Smooth muscle cell of trachea (primary cell): ENCODE measurements at places on chromosomes 5 and 9. TPM values are rescaled to one million over a fixed set of nuclear protein-coding genes. Genes with fewer than 3 reads are reported as not detected.

The RAI14 gene
- total RNA-seq, result 107 and 176 TPM in 2 replicates

The ZNF608 gene
- total RNA-seq, result 13.4 and 17.3 TPM in 2 replicates

The SLC6A19 gene
- total RNA-seq, result not detected in 2 replicates

The MAN1B1 gene
- total RNA-seq, result 91.3 and 113 TPM in 2 replicates

The LYSMD3 gene
- 13.6 and 23.0 TPM in 2 replicates for total RNA-seq

The PDGFRB gene
- 126 and 239 TPM in 2 replicates for total RNA-seq

The TMEM267 gene
- 11.8 and 13.4 TPM in 2 replicates for total RNA-seq

The KIF20A gene
- total RNA-seq, result 12.2 and 108 TPM in 2 replicates

The SMIM33 gene
- total RNA-seq, result not detected in 2 replicates

The PLPP1 gene
- total RNA-seq, result 237 and 326 TPM in 2 replicates

The PCDHGA12 gene
- total RNA-seq, result 26.0 and 35.4 TPM in 2 replicates

The LCN2 gene
- total RNA-seq, result not detected in 2 replicates

The ENTPD2 gene
- not detected in 2 replicates for total RNA-seq

The RNF180 gene
- total RNA-seq, result 0.83 and 2.0 TPM in 2 replicates

The DPM2 gene
- total RNA-seq, result 9.6 and 11.9 TPM in 2 replicates

The STARD4 gene
- total RNA-seq, result 52.3 and 93.4 TPM in 2 replicates

The ZBED3 gene
- 2.8 and 3.1 TPM in 2 replicates for total RNA-seq

The FAXDC2 gene
- 11.2 and 14.9 TPM in 2 replicates for total RNA-seq

The RASGRF2 gene
- total RNA-seq, result 7.7 and 9.1 TPM in 2 replicates

The CDC25C gene
- 0.66 and 13.7 TPM in 2 replicates for total RNA-seq

The ARHGEF39 gene
- 0.50 and 2.9 TPM in 2 replicates for total RNA-seq

The PGM5 gene
- total RNA-seq, result 88.8 and 110 TPM in 2 replicates

The ZNF879 gene
- total RNA-seq, result 4.9 and 5.6 TPM in 2 replicates

The SKIC3 gene
- total RNA-seq, result 130 and 190 TPM in 2 replicates

The STC2 gene
- 113 and 464 TPM in 2 replicates for total RNA-seq

The CCDC152 gene
- total RNA-seq, result 5.8 and 8.0 TPM in 2 replicates

The GPRIN1 gene
- 6.3 and 7.4 TPM in 2 replicates for total RNA-seq

The DMRT3 gene
- not detected in 2 replicates for total RNA-seq

The FOXD4 gene
- 0.17 TPM in 1 of 2 replicates, not detected in the other for total RNA-seq

The GPR150 gene
- 0.29 and 0.66 TPM in 2 replicates for total RNA-seq

The TMC1 gene
- 1.3 TPM in 1 of 2 replicates, not detected in the other for total RNA-seq

The PRRT1B gene
- total RNA-seq, result not detected in 2 replicates

The HMGXB3 gene
- total RNA-seq, result 42.2 and 42.9 TPM in 2 replicates

The IFNB1 gene
- not detected in 2 replicates for total RNA-seq

The IL4 gene
- total RNA-seq, result not detected in 2 replicates

The UQCRQ gene
- 97.4 and 130 TPM in 2 replicates for total RNA-seq
